ENCODE measurements at places on chromosomes 4 and X.

DNA sequence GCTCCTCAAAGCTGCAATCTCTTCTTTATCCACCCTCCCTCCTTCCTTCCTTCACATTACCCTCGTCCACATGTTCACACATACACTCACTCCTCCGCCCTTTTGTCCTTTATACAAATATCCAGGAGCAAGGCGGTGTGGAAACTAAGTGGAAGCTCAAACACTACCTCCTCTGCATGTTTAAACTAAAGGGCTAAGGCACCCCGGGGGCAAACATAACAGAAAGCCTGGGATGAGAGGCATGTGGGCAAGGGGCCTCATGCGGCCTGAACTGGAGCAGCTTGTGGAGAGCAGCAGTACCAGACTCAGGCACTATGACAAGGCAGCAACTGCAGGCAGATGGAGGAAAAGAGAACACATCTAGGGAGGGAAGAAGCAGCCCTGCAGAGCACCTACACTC lies 9.5 kb downstream of the MAB21L2 start:
- DNase-seq = peak; percentile 75

- DNase-seq = peak; percentile 91
These were observed 568 bp downstream of the HTT start for GRCh38 chr4:3074846-3075651.

- no peak for DNase-seq
These were observed 80.5 kb downstream of the NHSL2 start for GRCh38 chrX:71991164-71991563.

DNA sequence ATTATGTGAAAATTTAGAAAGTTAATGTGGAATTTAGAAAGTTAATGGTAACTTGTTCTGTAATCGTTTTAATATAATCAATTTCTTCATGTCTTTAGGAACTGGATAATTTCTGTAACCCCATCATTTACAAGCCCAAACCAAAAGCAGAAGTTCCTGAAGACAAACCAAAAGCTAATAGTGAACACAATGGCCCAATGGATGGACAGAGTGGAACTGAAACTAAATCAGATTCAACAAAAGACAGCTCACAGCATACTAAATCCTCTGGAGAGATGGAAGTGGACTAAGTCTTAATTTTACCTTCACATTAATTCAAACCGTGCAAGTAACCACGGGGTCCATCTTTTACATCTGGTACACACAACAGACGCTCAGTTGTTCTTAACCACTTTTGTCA lies 48.1 kb upstream of the PLK4 start:
- no peak for DNase-seq

Data from WERI-Rb-1 (cell line).